ENCODE measurements at places on chromosomes 6 and 20.

DNA sequence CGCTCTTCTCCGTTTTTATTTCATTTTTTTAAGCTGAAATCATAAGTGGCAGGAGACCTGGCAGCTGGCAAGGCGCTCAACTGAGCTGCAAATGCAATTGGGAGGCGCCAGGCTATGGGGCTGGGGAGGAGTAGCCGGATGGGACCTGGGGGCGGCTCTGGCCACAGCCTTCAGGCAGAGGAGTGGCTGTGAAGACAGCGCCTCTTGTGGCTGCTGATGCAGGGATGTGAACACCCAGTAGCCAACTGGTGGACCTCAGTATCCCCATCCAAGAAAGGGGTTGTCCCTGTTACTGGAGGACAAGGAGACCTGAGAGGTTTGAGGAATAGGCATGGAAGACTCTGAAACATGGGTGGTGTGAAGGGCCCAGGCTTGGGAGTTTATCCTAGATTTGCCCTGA is 12.6 kb downstream of the KCNK17 start:
- DNase-seq, result no peak

DNA sequence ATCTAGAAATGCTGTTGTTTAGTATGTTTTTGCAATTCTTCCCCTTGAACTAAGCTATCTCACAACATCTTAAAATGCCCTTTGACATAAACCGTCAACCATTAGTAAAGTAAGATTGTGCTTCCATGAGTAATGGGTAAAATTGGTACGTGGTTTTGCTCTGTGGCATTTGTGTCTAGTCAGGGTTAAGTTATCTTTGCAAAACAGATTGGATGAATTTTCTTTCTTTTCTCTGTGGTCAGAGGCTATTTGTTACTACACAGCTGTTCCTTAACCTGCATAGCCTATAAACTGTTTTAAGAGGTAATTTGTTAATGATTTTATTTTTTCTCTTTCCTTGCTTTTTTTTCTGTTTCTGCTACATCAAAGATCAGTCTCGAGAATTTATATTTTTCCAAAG is 75.4 kb downstream of the RPP40 start:
- DNase-seq, result no peak

DNA sequence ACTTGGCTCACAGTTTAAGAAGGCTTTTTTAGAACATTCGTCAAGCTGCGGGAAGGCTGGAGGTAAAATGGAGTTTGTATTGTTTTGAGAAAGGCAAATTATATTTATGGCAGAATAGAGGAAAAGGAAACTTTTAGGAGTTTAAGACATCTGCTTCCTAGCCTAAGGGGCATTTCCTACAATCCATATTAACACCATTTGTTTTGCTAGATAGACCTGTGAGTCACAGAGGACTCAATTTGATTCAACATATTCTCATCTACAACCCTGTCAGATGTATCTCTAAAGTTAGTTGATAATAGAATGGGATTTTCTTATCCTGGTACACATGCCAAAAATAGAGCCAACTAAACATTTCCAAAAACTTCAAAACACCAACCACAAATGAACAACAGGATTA is 35.0 kb downstream of the RCAN2 start:
- no peak for DNase-seq

GRCh38 chr6:136539967-136540652 is 10.1 kb downstream of the MAP7 start:
- DNase-seq, result no peak

GRCh38 chr6:134223796-134224420 is 94.0 kb downstream of the SGK1 start:
- no peak for DNase-seq

GRCh38 chr6:132400883-132401617 is at the start of gene MOXD1:
MOXD1 (minus strand) TSS chr6:132401475; CDS start chr6:132401426, 49 bp downstream.
- no peak for DNase-seq

- DNase-seq, result no peak
Observed at GRCh38 chr6:128039543-128039942, 138.7 kb upstream of the THEMIS start.

- DNase-seq, result no peak
Observed at GRCh38 chr20:4811661-4812181, 90.0 kb downstream of the PRND start.

GRCh38 chr6:11160199-11160598 is 48.7 kb upstream of the ERVFRD-1 start:
- no peak for DNase-seq

GRCh38 chr20:53003420-53004154 is 31.4 kb downstream of the TSHZ2 start:
- no peak for DNase-seq

- DNase-seq, result no peak
Observed at GRCh38 chr6:42431356-42431755, 20.4 kb downstream of the TRERF1 start.

GRCh38 chr6:79538106-79538971 is 1.1 kb upstream of the LCA5 start:
- DNase-seq, result peak; percentile 42

- DNase-seq, result no peak
Observed at GRCh38 chr6:14591998-14592397, 474.4 kb downstream of the CD83 start.

DNA sequence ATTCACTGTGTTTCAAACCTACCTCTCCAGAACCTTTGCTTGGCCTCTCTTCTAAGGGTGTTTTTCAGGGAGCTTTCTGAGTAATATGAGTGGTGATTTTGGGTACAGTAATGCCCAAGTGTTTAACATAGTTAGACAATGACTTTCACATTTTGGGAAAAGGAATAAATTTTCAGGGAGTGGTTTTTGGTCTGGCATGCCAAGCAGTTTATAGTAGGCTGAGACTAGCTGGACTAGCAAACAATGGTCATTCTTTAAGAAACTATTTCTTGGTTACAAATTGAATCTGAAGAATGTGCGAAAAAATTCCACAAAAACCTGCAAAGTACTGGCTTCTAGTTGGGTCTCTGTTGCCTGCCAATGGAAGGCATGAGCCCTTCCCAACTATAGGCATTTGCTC is 15.4 kb downstream of the FNDC1 start:
- no peak for DNase-seq

GRCh38 chr6:155100087-155100486 is 105.0 kb downstream of the TIAM2 start:
- peak; percentile 73 for DNase-seq

Measured in cerebellum (tissue), 4 donors.